Osteoblast (primary cell): ENCODE measurements at places on chromosomes 1 and 21. TPM values are rescaled to one million over a fixed set of nuclear protein-coding genes. Genes with fewer than 3 reads are reported as not detected.

TNFAIP8L2 gene
- not detected in 2 replicates for total RNA-seq

SPATA45 gene
- total RNA-seq: not detected in 2 replicates

DNA sequence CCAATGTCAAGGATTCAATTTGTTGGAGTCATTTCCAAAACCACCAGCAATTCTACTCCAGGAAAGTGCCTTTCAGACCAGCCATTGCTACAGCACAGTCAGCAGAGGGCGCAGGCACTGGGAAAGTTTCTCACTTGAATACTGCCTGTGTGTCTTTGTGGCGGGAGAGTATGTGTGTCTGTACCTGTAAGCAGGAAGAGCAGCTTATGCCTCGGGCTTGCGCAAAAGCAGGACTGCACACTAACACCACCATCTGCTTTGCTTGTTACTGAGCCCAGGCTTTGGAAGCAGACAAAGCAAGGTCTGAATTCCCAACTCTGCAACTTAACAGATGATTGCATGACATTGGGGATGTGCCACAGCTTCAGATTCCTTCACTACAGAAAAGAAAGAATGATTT, 7.0 kb upstream of the CTSE start:
- H3K27me3 ChIP-seq: peaks cover 41% of the 10 kb centered on the region
- H3K27ac ChIP-seq: no peak overlapping the region
- no peaks in the 10 kb centered on the region for H3K4me1 ChIP-seq
- H3K36me3 ChIP-seq: no peaks in the 10 kb centered on the region

- no peaks in the 10 kb centered on the region for H3K27me3 ChIP-seq
- H3K4me3 ChIP-seq: no peak overlapping the region
- DNase-seq: no peak
- H3K36me3 ChIP-seq: no peaks in the 10 kb centered on the region
- H3K27ac ChIP-seq: no peak overlapping the region
Measured at GRCh38 chr1:233406339-233406960, 78.9 kb downstream of the MAP3K21 start.

DNA sequence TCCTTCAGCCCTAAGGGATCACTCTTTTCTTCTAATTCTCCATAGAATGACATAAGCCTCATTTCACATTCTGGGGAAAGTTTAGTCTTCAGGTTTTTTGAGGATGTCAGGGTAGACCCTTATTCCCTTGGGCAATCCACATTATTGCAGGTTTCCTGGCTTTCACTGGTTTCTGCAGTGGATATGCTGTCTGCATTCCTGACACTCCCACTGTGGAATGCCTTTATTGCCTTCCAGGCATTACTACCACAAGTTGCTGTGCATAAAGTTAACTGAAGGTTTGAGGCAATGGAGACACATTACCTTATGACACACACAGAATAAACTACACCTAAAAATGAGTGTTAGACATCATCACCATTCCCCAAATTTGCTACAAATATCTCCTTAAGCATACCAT, 12.7 kb downstream of the FASLG start:
- H3K4me1 ChIP-seq: peaks cover 3% of the 10 kb centered on the region
- no peaks in the 10 kb centered on the region for H3K27me3 ChIP-seq
- no peak overlapping the region for H3K4me3 ChIP-seq
- no peaks in the 10 kb centered on the region for H3K36me3 ChIP-seq

DNASE2B gene
- total RNA-seq: not detected in 2 replicates

DNA sequence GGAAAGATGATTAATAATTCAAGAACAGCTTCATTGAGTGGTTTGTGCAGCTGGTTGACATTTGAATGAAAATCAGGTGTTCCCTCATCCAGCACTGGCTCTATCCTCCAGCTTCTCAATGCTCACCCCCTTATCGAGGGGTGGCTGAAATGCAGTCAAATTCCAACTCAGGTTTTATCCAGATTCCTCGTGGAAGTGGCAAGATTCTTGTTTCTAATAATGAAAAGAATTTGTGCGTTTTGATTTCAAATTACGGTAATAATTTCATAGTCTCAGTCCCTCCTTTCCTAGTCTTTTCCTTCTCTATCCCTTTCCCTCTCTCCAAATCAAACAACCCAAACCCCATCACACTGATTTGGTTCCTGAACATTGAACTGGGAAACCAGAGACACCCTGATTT, 3.1 kb downstream of the CNIH3 start:
- H3K4me3 ChIP-seq: peak overlapping the region; percentile 71
- H3K27ac ChIP-seq: no peak overlapping the region
- H3K36me3 ChIP-seq: no peaks in the 10 kb centered on the region
- peaks cover 24% of the 10 kb centered on the region for H3K4me1 ChIP-seq
- peaks cover 50% of the 10 kb centered on the region for H3K27me3 ChIP-seq

- H3K27ac ChIP-seq: peak overlapping the region; percentile 58
- peak; percentile 49 for DNase-seq
- H3K27me3 ChIP-seq: no peaks in the 10 kb centered on the region
- peaks cover 7% of the 10 kb centered on the region for H3K4me1 ChIP-seq
Measured at GRCh38 chr21:26850116-26850643, 5.0 kb upstream of the ADAMTS1 start.

DNA sequence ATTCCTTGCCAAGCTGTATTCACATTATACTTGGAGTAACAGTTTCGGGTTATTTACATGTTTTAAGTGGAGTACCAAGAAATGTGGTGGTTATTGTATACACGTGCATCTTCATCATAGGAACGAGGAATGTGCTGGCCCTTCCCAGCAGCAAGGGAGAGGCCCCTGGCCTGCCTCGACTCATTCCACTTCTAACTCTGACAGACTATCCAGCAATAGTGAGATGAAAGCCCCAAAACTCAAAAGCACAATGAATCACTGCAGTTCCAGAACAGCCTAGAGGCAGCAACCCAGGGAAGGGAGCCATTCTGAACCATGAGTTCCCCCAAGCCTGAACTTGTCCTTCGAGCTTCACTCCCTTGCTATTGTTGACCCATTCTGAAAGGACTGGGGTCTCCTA, 23.1 kb downstream of the FAM89A start:
- no peaks in the 10 kb centered on the region for H3K4me1 ChIP-seq
- H3K27ac ChIP-seq: no peak overlapping the region
- no peaks in the 10 kb centered on the region for H3K27me3 ChIP-seq
- no peaks in the 10 kb centered on the region for H3K36me3 ChIP-seq
- H3K4me3 ChIP-seq: no peak overlapping the region
- no peak for DNase-seq

MASP2 gene
- total RNA-seq: not detected in 2 replicates

GRCh38 chr1:192730198-192730597, 78.6 kb upstream of the RGS2 start:
- H3K4me3 ChIP-seq: no peak overlapping the region
- H3K27me3 ChIP-seq: no peaks in the 10 kb centered on the region
- DNase-seq: no peak
- H3K27ac ChIP-seq: no peak overlapping the region
- H3K4me1 ChIP-seq: no peaks in the 10 kb centered on the region

BRWD1 gene
- 71.3 and 71.9 TPM in 2 replicates for total RNA-seq

ANKRD35 gene
- 1.4 and 2.1 TPM in 2 replicates for total RNA-seq

BLACAT1 gene
- total RNA-seq: not detected in 2 replicates

DNA sequence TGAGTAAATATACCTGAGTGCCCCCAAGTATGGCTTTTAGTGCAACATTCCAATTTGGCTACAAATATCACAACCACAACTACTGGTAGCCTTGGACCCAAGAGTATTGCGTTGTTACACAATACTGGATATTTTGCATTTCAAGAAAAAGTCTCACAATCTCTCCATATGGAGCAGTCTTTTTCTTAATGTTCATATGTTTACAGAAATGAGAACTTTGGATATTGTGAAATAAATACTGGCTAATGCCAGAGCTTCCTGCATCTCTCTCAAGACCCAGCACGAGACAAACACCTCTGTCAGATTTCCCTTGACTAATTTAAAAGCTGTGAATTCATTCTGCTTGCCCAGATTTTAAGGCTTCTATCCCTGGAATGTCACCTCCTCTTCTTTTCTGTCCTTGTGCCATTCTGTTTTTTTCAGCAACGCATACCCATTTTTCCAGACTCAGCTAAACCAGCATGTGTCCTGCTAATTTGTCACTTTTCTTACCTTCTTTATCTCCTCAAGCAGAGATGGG, 136.2 kb upstream of the BACE2 start:
- no peak for DNase-seq
- H3K27ac ChIP-seq: no peak overlapping the region
- H3K27me3 ChIP-seq: no peaks in the 10 kb centered on the region
- H3K36me3 ChIP-seq: no peaks in the 10 kb centered on the region
- no peak overlapping the region for H3K4me3 ChIP-seq

CFHR2 gene
- not detected in 2 replicates for total RNA-seq

DNA sequence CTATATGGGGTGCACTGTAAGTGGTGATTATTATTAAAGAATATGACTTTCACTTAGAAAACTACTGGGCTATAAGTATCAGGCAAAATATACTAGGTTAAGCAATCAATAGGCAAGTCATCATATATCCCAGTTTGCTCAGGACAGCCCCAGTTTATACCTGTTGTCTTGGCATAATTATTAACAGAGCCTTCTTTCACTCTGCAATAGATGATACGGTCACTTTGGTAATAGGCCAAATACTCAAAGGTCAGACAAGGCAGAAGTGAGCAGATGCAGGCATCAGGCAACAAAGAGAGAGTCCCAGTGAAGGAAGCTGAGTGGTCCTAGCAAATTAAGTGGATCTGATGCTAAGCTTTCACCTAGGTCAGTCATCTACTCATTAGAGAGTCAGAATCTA, 599.9 kb downstream of the LMO4 start:
- no peaks in the 10 kb centered on the region for H3K36me3 ChIP-seq
- no peak overlapping the region for H3K4me3 ChIP-seq
- no peaks in the 10 kb centered on the region for H3K4me1 ChIP-seq
- DNase-seq: no peak
- no peak overlapping the region for H3K27ac ChIP-seq

CD5L gene
- not detected in 2 replicates for total RNA-seq

- H3K27me3 ChIP-seq: no peaks in the 10 kb centered on the region
- H3K4me1 ChIP-seq: no peaks in the 10 kb centered on the region
- no peaks in the 10 kb centered on the region for H3K36me3 ChIP-seq
- DNase-seq: no peak
Measured at GRCh38 chr1:103953386-103953785, 203.7 kb downstream of the AMY1C start.

DNA sequence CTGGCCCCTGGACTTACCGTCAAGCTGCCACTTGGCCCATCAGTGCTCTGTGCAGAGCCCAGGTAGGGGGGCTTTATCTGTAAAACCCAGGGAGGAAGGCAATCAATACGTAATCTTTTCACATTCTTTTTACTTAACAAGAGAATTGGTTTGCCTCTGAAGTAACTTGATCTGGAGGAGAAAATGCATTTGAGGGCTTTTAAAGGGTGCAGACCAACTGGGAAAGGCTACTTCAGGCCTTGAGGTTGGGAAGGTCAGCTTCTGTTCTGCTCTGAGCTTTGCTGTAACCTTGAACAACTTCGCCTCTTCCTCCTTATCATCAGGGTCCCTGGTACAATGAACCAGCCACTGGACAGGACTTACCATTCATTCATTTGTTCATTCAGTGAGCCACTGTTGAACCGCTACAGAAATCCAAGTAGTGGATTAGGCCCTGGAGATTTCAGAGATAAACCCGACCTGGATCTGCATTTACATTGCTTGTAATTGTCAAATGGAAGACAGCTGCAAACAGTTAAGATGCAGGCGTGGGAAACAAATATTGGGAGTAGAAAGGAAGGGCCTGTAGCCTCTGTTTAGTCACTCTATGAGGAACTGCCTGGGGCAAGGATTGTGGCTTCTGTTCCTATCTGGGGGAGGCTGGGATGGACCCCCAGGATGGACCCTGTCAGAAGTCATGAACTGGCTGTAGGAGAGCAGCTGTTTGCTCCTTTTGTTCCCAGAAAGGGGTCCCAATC, 90.9 kb downstream of the MAN1C1 start:
- no peaks in the 10 kb centered on the region for H3K27me3 ChIP-seq
- H3K27ac ChIP-seq: no peak overlapping the region
- no peaks in the 10 kb centered on the region for H3K36me3 ChIP-seq
- no peak for DNase-seq
- H3K4me3 ChIP-seq: no peak overlapping the region

NOS1AP gene
- under 0.01 TPM in 1 of 2 replicates, not detected in the other for total RNA-seq

DNA sequence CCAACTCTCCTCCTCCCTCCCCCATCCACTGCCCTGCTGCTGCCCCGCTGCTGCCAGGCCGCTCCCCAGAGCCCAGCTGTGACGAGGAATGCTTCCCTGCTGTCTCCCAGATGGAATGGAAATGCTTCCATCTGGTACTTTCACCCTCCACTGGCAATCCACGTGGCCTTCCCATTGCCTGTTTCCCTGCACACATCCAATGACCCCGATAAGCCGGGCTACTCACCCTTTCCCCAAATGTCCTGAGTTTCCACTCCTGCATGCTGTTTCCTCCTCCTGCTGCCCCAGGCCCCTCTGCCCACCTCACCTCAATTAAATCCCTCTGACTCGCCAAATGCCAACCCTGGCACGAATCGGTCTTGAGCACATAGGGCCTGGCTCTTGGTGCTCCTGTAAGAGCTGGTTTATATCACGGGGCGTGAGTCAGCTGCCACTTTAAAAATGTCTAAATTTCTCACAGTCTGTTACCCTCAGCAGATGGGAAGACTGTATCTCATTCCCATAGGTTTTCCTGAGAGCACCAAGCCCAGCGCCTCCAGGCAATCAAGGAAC, 36.4 kb downstream of the MRAP start:
- H3K36me3 ChIP-seq: peaks cover 82% of the 10 kb centered on the region
- H3K27me3 ChIP-seq: no peaks in the 10 kb centered on the region
- H3K27ac ChIP-seq: no peak overlapping the region
- H3K4me3 ChIP-seq: no peak overlapping the region
- DNase-seq: no peak

- DNase-seq: peak; percentile 68
- no peak overlapping the region for H3K4me3 ChIP-seq
- no peak overlapping the region for H3K27ac ChIP-seq
- H3K4me1 ChIP-seq: no peaks in the 10 kb centered on the region
- no peaks in the 10 kb centered on the region for H3K36me3 ChIP-seq
Measured at GRCh38 chr1:46458846-46459245, 30.8 kb upstream of the DMBX1 start.

GRCh38 chr1:113303267-113303666, 87.0 kb upstream of the MAGI3 start:
- no peaks in the 10 kb centered on the region for H3K36me3 ChIP-seq
- no peak overlapping the region for H3K4me3 ChIP-seq
- peaks cover 18% of the 10 kb centered on the region for H3K27me3 ChIP-seq
- peaks cover 5% of the 10 kb centered on the region for H3K4me1 ChIP-seq
- no peak for DNase-seq
- H3K27ac ChIP-seq: no peak overlapping the region

DNA sequence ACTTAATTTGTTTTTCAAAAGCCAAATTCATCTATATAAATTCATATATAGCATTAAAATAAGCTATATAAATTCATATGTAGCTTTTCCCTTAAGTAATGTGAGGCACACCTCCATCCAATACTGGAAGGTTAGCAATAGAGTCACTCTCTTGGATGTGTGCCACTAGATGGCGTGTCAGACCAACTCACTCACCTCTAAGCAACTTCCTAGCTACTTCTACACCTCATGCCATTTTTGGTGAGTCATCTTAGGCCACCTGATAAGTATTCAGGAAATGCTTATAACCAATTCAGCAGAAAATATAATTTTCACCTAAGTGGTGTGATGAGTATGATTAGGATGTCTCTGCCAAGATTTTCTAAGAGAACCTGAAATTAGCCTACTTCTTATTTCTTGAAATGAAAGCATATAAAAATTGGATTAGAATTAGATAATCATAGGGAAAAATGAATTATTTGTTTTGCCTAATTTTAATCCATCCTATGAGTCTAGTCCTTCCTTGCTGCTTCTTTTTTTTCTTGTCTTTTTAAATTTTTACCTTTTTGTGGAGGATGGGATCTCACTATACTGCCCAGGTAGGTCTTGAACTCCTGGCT, 34.4 kb upstream of the TADA1 start:
- H3K27me3 ChIP-seq: peaks cover 14% of the 10 kb centered on the region
- H3K4me1 ChIP-seq: peaks cover 8% of the 10 kb centered on the region
- no peak overlapping the region for H3K4me3 ChIP-seq
- H3K36me3 ChIP-seq: no peaks in the 10 kb centered on the region
- H3K27ac ChIP-seq: no peak overlapping the region

DISP1 gene
- 4.3 and 4.4 TPM in 2 replicates for total RNA-seq
